ENCODE measurements at places on chromosomes 11 and 22.

GRCh38 chr22:31337178-31337577, 9.0 kb downstream of the PATZ1 start:
- DNase-seq, result no peak

- DNase-seq, result no peak
Measured at GRCh38 chr11:95304777-95305176, 73.8 kb upstream of the SESN3 start.

DNA sequence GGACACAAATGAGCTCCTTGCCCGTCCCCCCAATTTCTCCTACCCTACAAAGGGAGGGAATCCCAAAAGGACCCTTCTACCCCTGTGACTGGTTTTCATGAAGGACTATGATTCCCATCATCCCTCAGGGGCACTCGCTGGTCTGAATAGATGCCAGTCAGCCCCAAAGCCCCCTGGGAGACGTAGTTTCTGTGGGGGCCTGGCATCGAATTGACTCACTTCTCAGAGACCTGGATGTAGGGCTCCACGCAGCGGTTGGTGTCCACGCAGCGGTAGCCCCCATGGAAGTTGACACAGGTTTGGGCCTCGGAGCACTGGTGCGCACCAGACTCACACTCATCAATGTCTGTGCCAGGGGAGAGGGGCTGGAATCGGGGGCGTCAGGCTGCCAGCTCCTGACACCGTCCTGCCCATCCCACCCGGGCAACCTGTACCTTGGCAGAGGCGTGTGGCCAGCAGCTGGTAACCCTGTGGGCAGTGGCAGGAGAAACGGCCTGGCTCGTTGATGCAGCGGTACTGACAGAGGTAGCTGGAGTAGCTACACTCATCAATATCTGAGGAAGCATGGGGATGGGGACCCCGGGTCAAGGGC, 4.4 kb downstream of the EFEMP2 start:
- DNase-seq, result no peak

DNA sequence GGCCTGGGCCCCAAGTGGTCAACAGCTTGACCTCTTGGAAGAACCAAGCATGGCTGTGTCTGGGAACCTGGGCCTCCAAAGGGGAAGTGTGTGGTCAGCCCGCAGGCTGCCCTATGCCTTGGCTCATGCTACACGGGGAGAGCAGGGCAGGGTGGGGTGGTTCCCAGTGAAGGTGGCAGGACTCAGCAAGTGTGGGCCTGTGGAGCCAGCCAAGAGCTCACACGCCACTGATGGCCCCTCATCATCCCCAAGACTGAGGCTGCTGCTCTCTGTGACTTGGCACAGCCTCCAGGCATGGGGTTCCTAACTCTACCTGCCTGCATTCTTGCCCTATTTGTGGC, 15.9 kb upstream of the DGCR8 start:
- DNase-seq, result no peak

- DNase-seq, result no peak
Measured at GRCh38 chr11:70846781-70847655, 405.4 kb downstream of the SHANK2 start.

DNA sequence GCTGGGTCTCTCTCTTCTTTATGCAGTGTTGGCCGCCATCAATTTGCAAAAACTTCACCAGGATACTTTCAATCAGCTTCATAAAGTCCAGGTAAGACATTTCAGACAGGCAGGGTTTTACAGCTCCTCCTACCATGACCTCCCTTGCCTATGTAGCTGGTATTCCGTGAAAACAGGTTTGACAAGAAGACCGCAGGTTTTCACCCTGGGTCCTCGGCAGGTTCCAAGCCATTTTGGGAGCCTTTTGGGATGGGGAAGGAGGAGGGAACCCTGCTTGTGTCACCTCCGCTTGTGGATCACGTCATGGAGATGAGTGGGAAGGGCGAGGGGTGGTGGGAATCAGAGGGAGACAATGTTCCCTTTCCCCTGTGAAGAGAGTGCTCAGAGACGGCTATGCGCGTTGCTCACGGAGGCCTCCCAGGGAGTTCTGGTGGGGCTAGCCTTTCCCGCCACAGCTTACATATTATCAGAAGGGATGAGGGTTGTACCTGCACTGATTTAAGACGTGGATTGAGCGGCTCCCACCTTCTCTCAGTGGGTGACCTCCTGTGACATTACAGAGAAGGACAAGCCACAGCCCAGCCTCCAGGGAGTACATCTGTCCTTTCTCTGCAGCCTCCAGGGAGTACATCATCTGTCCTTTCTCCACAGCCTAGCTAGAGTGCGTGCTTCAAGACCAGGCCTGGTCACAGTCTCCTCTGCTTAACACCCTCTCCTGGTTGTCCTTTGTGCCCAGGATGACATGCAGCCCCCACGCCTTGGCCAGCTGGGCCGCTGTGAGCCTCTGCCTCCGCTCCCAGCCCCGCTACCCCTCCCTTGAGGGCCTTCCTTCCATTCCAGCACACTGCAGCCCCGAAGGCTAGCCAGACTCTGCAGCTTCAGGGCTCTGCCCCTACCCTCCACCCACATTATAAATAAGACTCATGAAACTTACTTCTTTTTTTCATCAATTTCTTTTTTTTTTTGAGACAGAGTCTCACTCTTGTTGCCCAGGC, 17.2 kb downstream of the GLB1L3 start:
- DNase-seq, result no peak

DNA sequence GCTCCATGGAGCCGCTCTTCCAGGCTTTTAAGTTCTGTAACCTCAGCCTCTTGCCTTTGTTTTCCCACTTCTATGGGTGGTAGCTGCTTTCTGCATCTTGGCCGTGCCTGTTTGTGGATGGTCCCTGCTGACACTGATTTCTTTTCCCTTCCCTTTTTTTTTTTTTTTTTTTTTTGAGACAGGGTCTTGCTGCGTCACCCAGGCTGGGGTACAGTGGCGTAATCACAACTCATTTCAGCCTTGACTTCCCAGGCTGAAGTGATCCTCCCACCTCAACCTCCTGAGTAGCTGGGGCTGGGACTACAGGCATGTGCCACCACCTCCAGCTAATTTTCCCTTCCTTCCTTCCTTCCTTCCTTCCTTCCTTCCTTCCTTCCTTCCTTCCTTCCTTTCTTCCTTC, 57.7 kb upstream of the EP300 start:
- DNase-seq, result no peak

- DNase-seq, result no peak
Measured at GRCh38 chr11:29087200-29087812, 929.5 kb downstream of the KCNA4 start.

Measured in stimulated activated naive CD8-positive, alpha-beta T cell treated with anti-CD3 and anti-CD28 coated beads, Interleukin-15, amount 100 ng/mL, for 72 hours (primary cell).